ENCODE measurements at places on chromosomes 7 and 10. TPM values are rescaled to one million over a fixed set of nuclear protein-coding genes. Genes with fewer than 3 reads are reported as not detected.

GRCh38 chr10:106830471-106830870, 334.0 kb downstream of the SORCS1 start:
- DNase-seq: no peak

DNA sequence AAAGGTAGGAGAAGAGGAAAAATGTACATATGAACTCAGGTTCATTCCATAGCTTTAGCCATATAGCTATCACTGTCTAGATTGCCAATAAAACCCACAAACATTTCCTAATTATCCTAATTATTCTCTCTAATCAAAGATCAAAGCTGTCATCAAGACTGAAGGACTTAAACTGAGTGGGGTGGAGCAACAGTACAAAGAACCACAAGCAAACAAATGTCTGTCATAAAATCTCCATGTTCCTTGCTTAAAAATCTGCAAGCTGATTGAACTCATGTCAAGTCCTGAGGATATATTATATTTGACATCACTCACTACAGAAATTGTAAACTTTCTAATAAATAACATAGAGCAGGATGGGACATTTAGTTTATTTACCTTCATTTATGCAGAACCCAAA, 315.9 kb downstream of the SNX13 start:
- DNase-seq: no peak

GRCh38 chr10:109282510-109282909, 640.8 kb downstream of the XPNPEP1 start:
- no peak for DNase-seq

- no peak for DNase-seq
Measured at GRCh38 chr10:131102676-131103075, 208.8 kb downstream of the TCERG1L start.

GRCh38 chr10:88289342-88289741, 293.8 kb downstream of the RNLS start:
- no peak for DNase-seq

GRCh38 chr10:104014176-104014575, 47.2 kb downstream of the SLK start:
- no peak for DNase-seq

GRCh38 chr10:22427101-22427500, 81.8 kb downstream of the SPAG6 start:
- no peak for DNase-seq

FRMD4A gene
- 13.8 TPM for total RNA-seq

IFT22 gene
- total RNA-seq: 7.0 TPM

CYP26A1 gene
- 16.2 TPM for total RNA-seq

Measured in left lobe of liver (tissue), 2 donors.